ENCODE measurements at places on chromosomes 2 and 18.

- H3K36me3 ChIP-seq: no peaks in the 10 kb centered on the region
- H3K4me1 ChIP-seq: no peaks in the 10 kb centered on the region
- DNase-seq: no peak
- peaks cover 5% of the 10 kb centered on the region for H3K27me3 ChIP-seq
Measured at GRCh38 chr18:3902676-3903075, 452.7 kb downstream of the TGIF1 start.

DNA sequence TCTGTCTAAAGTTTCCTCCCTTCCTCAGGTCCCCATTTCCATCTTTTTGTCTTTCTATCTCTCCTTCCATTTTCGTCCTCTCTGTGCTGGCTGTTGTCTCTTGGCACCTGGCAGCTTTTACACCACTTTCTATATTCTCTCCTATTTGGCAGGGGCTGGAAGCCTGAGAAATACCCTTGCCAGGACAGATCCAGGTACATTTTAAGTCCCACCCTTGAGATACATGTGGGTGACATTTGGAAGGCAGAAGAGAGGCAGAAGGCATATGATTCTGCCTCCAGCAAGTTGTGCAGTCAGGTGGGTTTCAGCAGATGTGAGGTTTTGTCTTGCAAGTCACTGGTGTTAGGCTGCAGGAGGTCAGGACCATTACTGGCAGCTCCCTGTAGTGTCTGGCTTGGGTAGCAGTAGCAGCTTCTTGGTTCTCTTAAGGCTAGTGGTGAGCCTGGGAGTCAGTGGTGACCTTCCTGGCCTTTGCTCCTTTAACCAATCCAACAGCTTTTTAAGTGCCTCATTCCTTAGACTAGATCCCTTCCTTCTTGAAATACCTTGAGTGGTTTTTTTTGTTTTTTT is 90.1 kb downstream of the CAPN13 start:
- no peak overlapping the region for H3K27ac ChIP-seq
- no peaks in the 10 kb centered on the region for H3K27me3 ChIP-seq
- no peaks in the 10 kb centered on the region for H3K36me3 ChIP-seq
- no peak for DNase-seq
- no peak overlapping the region for H3K4me3 ChIP-seq

GRCh38 chr2:44671916-44672315 is 269.6 kb upstream of the SIX3 start:
- H3K4me1 ChIP-seq: no peaks in the 10 kb centered on the region
- DNase-seq: no peak
- no peak overlapping the region for H3K27ac ChIP-seq
- H3K36me3 ChIP-seq: no peaks in the 10 kb centered on the region
- no peak overlapping the region for H3K4me3 ChIP-seq

DNA sequence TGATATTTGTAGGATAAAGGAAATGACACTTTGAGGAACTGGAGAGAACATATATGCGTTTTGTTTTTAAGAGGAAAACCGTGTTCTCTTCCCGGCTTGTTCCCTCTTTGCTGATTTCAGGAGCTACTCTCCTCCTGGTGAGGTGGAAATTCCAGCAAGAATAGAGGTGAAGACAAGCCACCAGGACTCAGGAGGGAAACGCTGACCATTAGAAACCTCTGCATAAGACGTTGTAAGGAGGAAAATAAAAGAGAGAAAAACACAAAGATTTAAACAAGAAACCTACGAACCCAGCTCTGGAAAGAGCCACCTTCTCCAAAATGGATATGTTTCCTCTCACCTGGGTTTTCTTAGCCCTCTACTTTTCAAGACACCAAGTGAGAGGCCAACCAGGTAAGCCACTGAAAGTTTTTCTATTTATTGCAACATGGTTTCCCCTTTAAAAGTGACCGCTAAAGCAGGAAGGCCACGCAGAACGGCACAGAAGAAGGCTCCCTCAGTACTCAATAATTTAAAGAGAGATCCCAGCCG is 735 bp downstream of the NRP2 start:
- peak overlapping the region; percentile 20 for H3K27ac ChIP-seq
- H3K4me1 ChIP-seq: no peaks in the 10 kb centered on the region
- no peak for DNase-seq
- H3K4me3 ChIP-seq: peak overlapping the region; percentile 64
- H3K27me3 ChIP-seq: peaks cover 10% of the 10 kb centered on the region

- no peak overlapping the region for H3K27ac ChIP-seq
- no peak for DNase-seq
- no peaks in the 10 kb centered on the region for H3K27me3 ChIP-seq
- H3K4me1 ChIP-seq: no peaks in the 10 kb centered on the region
- H3K36me3 ChIP-seq: no peaks in the 10 kb centered on the region
Measured at GRCh38 chr2:187644486-187644885, 90.3 kb upstream of the TFPI start.

DNA sequence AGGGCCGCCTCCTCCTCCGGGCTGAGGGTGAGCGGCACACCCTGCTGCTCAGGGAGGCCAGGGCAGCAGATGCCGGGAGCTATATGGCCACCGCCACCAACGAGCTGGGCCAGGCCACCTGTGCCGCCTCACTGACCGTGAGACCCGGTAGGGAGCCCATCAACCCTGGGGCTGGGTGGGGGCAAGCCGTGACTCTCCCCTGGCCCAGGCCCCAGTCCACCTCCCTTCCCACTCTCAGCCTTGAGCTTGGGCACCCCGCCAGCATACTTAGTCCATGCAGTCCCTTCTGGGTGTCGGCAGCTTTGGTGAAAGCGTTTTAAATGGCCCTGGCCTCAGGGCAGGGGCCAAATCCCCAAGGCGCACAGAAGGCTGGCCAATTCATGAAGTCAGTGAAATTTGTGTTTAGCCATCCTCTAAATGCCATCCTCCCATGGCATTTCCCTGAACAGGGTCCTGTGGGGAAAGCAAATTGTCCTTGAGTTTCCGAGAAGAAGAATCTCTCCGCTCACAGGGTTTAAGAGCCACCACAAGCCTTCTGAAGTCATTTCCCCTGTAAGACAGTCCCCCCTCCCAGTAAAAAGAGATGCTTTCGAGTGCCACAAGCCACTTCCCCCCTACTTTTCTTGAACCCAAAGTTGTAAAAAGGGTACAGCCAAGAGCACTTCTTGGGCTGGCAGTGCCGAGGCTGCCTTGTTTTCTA is 17.2 kb downstream of the SPEG start:
- peak overlapping the region; percentile 94 for H3K27ac ChIP-seq
- peaks cover 53% of the 10 kb centered on the region for H3K4me1 ChIP-seq
- peak overlapping the region; percentile 40 for H3K4me3 ChIP-seq
- H3K27me3 ChIP-seq: no peaks in the 10 kb centered on the region
- DNase-seq: peak; percentile 83
- no peaks in the 10 kb centered on the region for H3K36me3 ChIP-seq

- H3K36me3 ChIP-seq: no peaks in the 10 kb centered on the region
- no peaks in the 10 kb centered on the region for H3K4me1 ChIP-seq
- DNase-seq: peak; percentile 58
Measured at GRCh38 chr2:149902081-149902480, 314.5 kb upstream of the MMADHC start.

GRCh38 chr18:68409576-68409975 is 305.3 kb downstream of the TMX3 start:
- no peak for DNase-seq
- H3K27me3 ChIP-seq: no peaks in the 10 kb centered on the region
- no peak overlapping the region for H3K27ac ChIP-seq
- H3K4me3 ChIP-seq: no peak overlapping the region
- no peaks in the 10 kb centered on the region for H3K36me3 ChIP-seq

DNA sequence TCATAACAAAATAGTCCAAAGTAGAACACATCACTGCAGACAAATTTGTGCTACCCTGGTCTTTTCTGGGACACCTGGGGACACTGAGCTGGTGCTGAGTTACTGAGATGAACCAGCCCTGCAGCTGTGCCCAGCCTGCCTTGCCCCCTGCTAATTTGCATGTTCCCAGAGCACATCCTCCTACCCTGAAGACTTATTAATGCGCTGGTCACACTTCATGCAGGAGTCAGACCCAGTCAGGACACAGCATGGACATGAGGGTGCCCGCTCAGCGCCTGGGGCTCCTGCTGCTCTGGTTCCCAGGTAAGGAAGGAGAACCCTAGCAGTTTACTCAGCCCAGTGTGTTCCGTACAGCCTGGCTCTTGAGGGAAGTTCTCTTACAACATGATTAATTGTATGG is 1518.3 kb downstream of the RPIA start:
- H3K4me3 ChIP-seq: no peak overlapping the region
- no peaks in the 10 kb centered on the region for H3K4me1 ChIP-seq
- H3K27ac ChIP-seq: no peak overlapping the region
- DNase-seq: no peak
- no peaks in the 10 kb centered on the region for H3K36me3 ChIP-seq

- H3K36me3 ChIP-seq: no peaks in the 10 kb centered on the region
- no peak for DNase-seq
- H3K4me3 ChIP-seq: no peak overlapping the region
- H3K27me3 ChIP-seq: no peaks in the 10 kb centered on the region
- H3K4me1 ChIP-seq: peaks cover 25% of the 10 kb centered on the region
- no peak overlapping the region for H3K27ac ChIP-seq
Measured at GRCh38 chr2:148680462-148680861, 35.9 kb downstream of the EPC2 start.

DNA sequence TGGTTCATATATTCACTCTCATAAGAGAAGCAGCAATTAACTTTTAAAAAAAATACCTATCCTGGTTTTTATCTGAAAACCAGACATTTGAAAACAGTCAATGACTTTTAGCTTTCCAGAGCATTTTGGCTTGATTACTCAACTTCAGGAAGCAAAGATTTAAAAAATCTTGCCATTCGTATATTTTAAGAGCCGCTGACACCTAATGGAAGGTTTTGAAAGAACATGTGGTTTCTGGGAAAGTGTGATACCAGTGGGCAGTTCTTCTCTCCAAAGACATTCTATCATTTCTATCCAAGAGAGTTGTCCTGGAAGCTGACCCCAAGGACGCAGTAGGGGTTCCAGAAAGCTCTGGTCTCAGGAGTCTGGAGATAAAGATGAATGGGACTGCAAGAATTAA is 234.7 kb downstream of the TTC32 start:
- H3K4me3 ChIP-seq: no peak overlapping the region
- H3K27me3 ChIP-seq: peaks cover 2% of the 10 kb centered on the region
- no peak for DNase-seq
- H3K4me1 ChIP-seq: no peaks in the 10 kb centered on the region
- no peak overlapping the region for H3K27ac ChIP-seq

GRCh38 chr2:152552888-152553287 is 164.4 kb downstream of the PRPF40A start:
- no peaks in the 10 kb centered on the region for H3K36me3 ChIP-seq
- DNase-seq: no peak
- H3K4me1 ChIP-seq: peaks cover 4% of the 10 kb centered on the region
- no peak overlapping the region for H3K27ac ChIP-seq

- DNase-seq: no peak
- peaks cover 8% of the 10 kb centered on the region for H3K4me1 ChIP-seq
- no peaks in the 10 kb centered on the region for H3K36me3 ChIP-seq
- H3K27ac ChIP-seq: no peak overlapping the region
Measured at GRCh38 chr2:31957354-31958139, 53.3 kb downstream of the MEMO1 start.

DNA sequence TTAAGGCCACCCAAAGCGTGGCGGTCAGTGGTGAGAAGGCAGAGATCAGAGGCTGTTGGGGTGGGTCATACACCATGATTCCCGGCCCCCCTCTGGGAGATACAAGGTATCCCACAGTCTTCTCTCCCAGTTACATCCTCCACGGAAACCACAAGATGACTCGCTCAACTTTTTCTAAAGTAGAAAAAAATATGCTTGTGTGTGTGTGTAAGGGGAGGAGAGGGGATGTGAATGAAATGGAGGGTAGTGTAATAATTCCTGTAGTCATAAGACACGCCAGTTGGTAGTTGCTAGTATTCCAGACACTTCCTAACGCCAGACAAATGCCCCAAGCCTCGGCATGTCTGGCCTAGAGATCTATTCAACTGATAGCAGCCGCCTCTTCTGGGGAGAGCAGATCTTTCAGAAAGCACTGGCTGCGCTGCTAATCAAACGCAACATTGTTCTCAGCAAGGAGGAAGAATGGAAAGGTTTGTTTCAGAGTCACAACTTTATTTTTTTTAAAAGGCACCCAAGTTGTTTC is 143.5 kb downstream of the TGIF1 start:
- peak overlapping the region; percentile 69 for H3K4me3 ChIP-seq
- no peaks in the 10 kb centered on the region for H3K27me3 ChIP-seq
- DNase-seq: no peak
- H3K36me3 ChIP-seq: no peaks in the 10 kb centered on the region
- peaks cover 32% of the 10 kb centered on the region for H3K4me1 ChIP-seq
- H3K27ac ChIP-seq: peak overlapping the region; percentile 94

DNA sequence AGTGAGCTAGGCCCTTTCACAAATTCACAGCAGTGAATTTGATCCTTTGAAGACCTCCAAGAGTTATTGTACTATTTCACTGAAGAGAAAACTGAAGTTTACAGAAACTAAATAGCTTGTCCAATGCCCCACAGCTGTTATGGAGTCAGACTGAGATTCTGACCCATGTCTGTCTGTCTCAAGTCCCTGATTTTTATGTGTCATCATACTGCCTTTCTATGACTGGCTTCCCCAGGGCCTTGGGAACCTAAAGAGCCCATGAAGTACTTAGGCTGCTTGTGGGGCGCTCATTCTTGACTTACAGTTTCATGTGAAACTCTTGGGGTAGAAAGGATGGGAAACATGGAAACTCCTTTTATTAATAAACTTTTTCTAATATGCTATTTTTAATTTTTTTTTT is 107.7 kb downstream of the ATL2 start:
- no peak overlapping the region for H3K4me3 ChIP-seq
- H3K4me1 ChIP-seq: no peaks in the 10 kb centered on the region
- no peak overlapping the region for H3K27ac ChIP-seq
- no peaks in the 10 kb centered on the region for H3K36me3 ChIP-seq
- H3K27me3 ChIP-seq: no peaks in the 10 kb centered on the region

DNA sequence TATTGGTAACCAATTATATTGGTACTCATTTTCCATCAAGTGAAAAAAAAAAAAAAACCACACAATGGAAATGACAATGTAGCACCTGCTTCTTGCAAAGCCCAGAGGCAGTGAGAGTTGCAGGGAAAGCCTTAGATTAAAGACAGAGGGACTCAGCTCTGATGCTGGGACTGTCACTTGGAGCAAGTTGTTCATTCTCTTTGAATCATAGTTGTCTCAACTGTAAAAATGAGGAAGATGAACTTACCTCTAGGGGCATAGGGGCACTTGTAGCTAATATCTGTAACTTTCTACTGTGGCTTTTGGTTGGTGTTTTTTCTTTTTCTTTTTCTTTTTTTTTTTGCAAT is 81.4 kb upstream of the LPIN2 start:
- H3K4me3 ChIP-seq: no peak overlapping the region
- no peak for DNase-seq
- H3K36me3 ChIP-seq: peaks cover 95% of the 10 kb centered on the region
- H3K27me3 ChIP-seq: no peaks in the 10 kb centered on the region
- H3K4me1 ChIP-seq: no peaks in the 10 kb centered on the region

DNA sequence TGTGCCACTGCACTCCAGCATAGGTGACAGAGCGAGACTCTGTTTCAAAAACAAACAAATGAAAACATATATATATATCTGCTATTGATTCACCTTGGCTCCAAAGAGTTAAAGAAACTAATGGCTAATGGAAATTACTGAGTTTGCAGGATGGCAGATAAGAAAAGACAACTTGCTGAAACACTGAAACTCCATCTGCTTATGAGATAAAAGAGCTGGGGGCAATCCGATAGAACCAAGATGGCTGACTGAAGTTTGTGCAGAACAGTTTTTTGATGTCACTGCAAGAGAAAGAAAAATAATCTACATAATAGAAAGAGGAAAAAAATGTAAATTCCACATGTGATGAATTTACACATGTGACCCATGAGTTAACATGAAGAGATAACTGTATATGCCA is 88.2 kb downstream of the LRATD1 start:
- DNase-seq: no peak
- H3K27ac ChIP-seq: no peak overlapping the region
- no peaks in the 10 kb centered on the region for H3K4me1 ChIP-seq
- H3K27me3 ChIP-seq: no peaks in the 10 kb centered on the region

GRCh38 chr18:47204908-47205522 is 28.9 kb upstream of the IER3IP1 start:
- no peaks in the 10 kb centered on the region for H3K4me1 ChIP-seq
- no peak overlapping the region for H3K27ac ChIP-seq
- H3K36me3 ChIP-seq: no peaks in the 10 kb centered on the region
- no peak overlapping the region for H3K4me3 ChIP-seq
- no peak for DNase-seq
